Pulmonary artery endothelial cell (primary cell): ENCODE measurements at places on chromosomes 13 and 19. TPM values are rescaled to one million over a fixed set of nuclear protein-coding genes. Genes with fewer than 3 reads are reported as not detected.

KIR2DL4 gene
- not detected in 2 replicates for total RNA-seq

C19orf44 gene
- total RNA-seq = 1.6 and 2.6 TPM in 2 replicates

ZNF177 gene
- 0.40 and 1.4 TPM in 2 replicates for total RNA-seq

GAPDHS gene
- total RNA-seq = not detected in 2 replicates

FXYD1 gene
- total RNA-seq = 0.26 TPM in 1 of 2 replicates, not detected in the other

SNAPC2 gene
- total RNA-seq = 15.0 and 20.8 TPM in 2 replicates

THAP8 gene
- total RNA-seq = 0.92 and 1.0 TPM in 2 replicates

KCNRG gene
- total RNA-seq = 4.7 and 8.1 TPM in 2 replicates

FFAR2 gene
- not detected in 2 replicates for total RNA-seq

FGF22 gene
- 0.07 TPM in 1 of 2 replicates, not detected in the other for total RNA-seq

ZNF888 gene
- 5.1 and 9.1 TPM in 2 replicates for total RNA-seq

SYT3 gene
- 0.04 TPM in 1 of 2 replicates, not detected in the other for total RNA-seq

CEACAM4 gene
- total RNA-seq = not detected in 2 replicates

LENG9 gene
- total RNA-seq = 6.8 and 7.9 TPM in 2 replicates

ZNF628 gene
- 0.99 and 1.1 TPM in 2 replicates for total RNA-seq

CCDC122 gene
- 1.8 and 4.2 TPM in 2 replicates for total RNA-seq

NCR1 gene
- not detected in 2 replicates for total RNA-seq

KPTN gene
- 3.7 and 7.1 TPM in 2 replicates for total RNA-seq

PRR36 gene
- 0.07 TPM in 1 of 2 replicates, not detected in the other for total RNA-seq

NALCN gene
- total RNA-seq = 5.2 and 5.3 TPM in 2 replicates

GGACT gene
- 2.3 and 7.6 TPM in 2 replicates for total RNA-seq

ASPDH gene
- total RNA-seq = not detected in 2 replicates

ZNF98 gene
- total RNA-seq = not detected in 2 replicates

FUT6 gene
- total RNA-seq = not detected in 2 replicates

KLK14 gene
- not detected in 2 replicates for total RNA-seq
